ENCODE measurements at places on chromosomes 6 and 20. TPM values are rescaled to one million over a fixed set of nuclear protein-coding genes. Genes with fewer than 3 reads are reported as not detected.

The RBBP8NL gene
- total RNA-seq, result not detected

GRCh38 chr6:155090166-155090565 lies 95.1 kb downstream of the TIAM2 start:
- no peak for DNase-seq

The VTA1 gene
- total RNA-seq, result 13.5 TPM

The PM20D2 gene
- 5.2 TPM for total RNA-seq

The SRSF12 gene
- not detected for total RNA-seq

The IDH3B gene
- 181 TPM for total RNA-seq

GRCh38 chr6:132219901-132220300 lies 181.4 kb downstream of the MOXD1 start:
- no peak for DNase-seq

DNA sequence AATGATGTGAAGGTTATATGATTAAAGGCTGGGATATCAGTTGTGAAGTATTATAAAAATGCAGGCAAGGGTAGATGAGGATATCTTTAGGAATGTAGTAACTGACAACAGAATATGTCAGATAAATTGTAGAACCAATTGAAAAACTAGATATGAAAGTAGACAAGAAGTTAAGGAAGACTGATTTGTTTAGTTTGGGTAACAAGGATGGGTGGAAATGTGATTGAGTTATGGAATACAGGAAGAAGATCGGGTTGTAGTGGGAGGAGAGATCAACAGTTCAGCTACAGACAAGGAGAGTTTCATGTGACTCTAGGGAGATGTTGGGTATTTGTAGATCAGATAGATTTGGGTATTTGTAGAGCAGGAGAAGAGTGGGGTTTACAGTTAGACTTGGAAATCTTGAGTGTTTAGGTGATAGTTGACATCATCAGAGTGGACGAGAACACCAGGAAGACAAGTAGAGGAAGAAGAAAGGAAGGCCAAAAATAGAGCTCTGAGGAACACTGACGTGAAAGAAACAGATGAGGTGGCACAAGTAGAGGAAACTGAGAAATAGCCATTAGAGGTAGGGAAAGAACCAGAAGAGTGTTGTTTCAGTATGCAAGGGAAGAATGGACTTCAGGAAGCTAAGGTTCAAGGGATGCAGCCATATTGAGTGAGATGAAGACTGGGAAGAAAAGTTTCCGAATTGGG lies 12.1 kb upstream of the TSPYL1 start:
- no peak for DNase-seq

- DNase-seq, result no peak
Observed at GRCh38 chr20:10531848-10532247, 96.7 kb downstream of the SLX4IP start.

The NKAIN4 gene
- total RNA-seq, result not detected

GRCh38 chr6:28277746-28278145 lies 3.6 kb upstream of the PGBD1 start:
- no peak for DNase-seq

The GID8 gene
- 39.6 TPM for total RNA-seq

GRCh38 chr6:149457316-149457884 lies 27.4 kb downstream of the ZC3H12D start:
- no peak for DNase-seq

DNA sequence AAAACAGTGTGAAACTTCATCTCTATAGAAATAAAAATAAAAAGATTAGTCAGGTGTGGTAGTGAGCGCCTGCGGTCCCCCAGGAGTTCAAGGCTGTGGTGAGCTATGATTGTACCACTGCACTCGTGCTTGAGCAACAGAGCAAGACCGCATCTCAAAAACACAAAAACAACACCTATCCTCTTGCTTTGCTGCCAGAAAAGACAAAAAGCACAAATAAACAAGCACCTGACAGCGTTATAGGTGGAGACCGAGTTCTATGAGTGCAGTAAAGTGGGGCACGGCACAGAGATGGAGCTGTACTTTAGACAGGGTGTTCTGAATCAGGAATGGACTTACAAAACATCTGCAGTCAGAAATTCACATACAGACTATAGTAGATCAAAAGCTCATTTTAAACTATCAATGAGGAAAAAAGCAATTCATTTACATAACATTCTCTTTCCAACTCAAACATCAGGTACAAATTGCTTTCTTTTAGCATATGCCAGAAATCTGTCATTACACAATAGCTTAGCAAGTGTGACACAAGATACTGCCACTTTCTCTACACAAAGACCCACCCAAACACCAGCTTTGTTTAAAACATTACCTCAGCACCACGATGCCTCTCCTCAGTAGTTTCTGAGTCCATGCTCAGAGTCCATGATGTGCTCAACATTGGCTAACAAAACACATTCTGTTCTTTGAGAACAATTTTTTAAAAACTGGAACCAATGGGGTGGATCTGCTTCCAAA lies 10.1 kb downstream of the EZR start:
- DNase-seq, result no peak

The CGA gene
- not detected for total RNA-seq

DNA sequence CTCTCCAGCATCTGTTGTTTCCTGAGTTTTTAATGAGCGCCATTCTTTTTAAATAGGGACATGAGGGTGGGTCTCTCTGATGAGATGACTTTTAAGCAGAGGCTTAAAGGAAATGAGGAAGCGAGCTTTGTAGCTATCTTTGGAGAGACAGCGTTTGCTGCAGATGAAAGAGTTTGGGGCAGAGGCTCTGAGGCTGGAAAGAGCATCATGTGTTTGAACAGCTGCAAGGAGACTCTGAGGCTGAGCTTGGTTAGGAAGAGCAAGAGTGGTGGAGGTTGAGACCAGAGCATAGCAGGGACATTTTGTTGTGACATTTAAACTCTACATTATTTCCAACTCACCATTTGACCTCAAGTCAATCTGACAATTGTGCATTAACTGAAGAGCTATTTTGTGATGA lies 38.3 kb upstream of the TMX4 start:
- no peak for DNase-seq

GRCh38 chr6:45966340-45966739 lies 49.3 kb downstream of the CLIC5 start:
- DNase-seq, result no peak

The HUS1B gene
- total RNA-seq, result 3.1 TPM

GRCh38 chr6:132067286-132067685 lies 116.1 kb upstream of the CCN2 start:
- no peak for DNase-seq
